ENCODE measurements at places on chromosomes 5 and 9. TPM values are rescaled to one million over a fixed set of nuclear protein-coding genes. Genes with fewer than 3 reads are reported as not detected.

DNA sequence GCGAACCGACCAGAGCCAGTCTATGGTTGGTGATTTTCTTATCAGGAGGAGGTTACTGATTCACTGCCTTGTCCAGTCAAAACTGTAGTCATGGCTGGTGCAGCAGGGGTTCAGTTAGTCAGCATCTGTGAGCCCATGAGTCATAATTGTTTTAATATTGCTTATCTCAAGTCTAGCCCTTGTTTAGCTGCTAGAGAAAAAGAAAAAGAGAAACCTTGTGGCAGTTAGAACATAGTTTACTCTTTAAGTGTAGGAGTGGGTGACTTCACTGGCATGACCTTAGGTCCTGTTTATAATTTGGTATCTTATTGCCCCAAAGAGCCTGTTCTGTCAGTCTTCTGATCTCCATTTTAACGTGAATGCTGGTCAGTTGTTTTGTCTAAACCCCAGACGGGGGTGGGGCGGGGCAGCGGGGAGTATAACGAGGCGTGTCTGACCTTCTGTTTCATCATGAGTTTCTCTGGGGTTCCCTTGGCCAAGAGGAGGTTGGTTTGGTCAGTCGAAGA, 76.9 kb upstream of the NFIL3 start:
- peaks cover 2% of the 10 kb centered on the region for H3K27me3 ChIP-seq
- no peaks in the 10 kb centered on the region for H3K36me3 ChIP-seq
- DNase-seq, result no peak
- H3K4me3 ChIP-seq, result no peak overlapping the region
- no peaks in the 10 kb centered on the region for H3K4me1 ChIP-seq

DNA sequence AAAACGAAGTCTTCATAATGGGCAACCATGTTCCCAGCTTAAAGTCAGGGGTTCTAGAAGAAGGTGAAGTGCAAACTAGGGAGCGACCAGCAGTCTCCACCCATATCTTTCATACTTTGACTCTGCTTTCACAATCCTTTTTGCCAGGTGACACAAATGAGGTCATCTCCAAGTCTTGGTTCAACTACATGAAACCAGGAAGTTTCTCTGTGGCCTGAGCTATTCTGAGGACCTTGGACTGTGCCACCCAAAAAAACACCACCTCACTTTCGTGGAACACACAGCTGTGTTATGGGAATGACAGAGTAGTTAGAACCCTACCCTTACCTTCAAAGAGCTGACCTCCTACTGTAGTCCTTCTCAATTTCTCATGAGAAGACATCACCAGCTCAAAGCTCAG, 309.2 kb downstream of the AGTPBP1 start:
- no peak overlapping the region for H3K27ac ChIP-seq
- DNase-seq, result no peak
- no peaks in the 10 kb centered on the region for H3K4me1 ChIP-seq
- no peaks in the 10 kb centered on the region for H3K36me3 ChIP-seq

GRCh38 chr9:105886136-105886535, 191.8 kb downstream of the TMEM38B start:
- no peak overlapping the region for H3K27ac ChIP-seq
- H3K36me3 ChIP-seq, result no peaks in the 10 kb centered on the region
- no peak for DNase-seq
- H3K27me3 ChIP-seq, result no peaks in the 10 kb centered on the region

GRCh38 chr9:104269996-104270963, 176.2 kb downstream of the SMC2 start:
- no peaks in the 10 kb centered on the region for H3K36me3 ChIP-seq
- H3K4me1 ChIP-seq, result peaks cover 19% of the 10 kb centered on the region
- H3K27ac ChIP-seq, result no peak overlapping the region
- DNase-seq, result peak; percentile 33
- H3K27me3 ChIP-seq, result no peaks in the 10 kb centered on the region

DNA sequence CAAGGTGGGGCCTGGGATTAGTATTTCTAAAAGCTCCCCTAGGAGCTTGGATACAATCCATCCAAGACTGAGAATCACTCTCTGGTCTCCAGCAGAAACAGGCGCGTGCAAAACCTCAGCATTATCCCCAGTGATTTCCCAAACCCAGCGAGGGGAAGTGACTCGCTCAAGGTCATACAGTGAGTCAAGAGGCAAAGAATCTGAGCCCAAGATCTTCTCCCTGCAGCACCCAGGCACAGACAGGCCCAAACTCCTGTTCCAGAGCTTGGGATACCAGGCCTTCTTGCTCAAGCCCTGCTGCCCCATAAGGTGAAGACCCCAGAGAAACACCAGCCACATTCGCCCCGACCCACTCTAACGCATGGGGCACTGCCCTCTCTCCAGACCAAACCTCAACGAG, 33.2 kb downstream of the SHB start:
- no peak overlapping the region for H3K27ac ChIP-seq
- no peak overlapping the region for H3K4me3 ChIP-seq
- H3K4me1 ChIP-seq, result peaks cover 96% of the 10 kb centered on the region
- DNase-seq, result peak; percentile 66

DNA sequence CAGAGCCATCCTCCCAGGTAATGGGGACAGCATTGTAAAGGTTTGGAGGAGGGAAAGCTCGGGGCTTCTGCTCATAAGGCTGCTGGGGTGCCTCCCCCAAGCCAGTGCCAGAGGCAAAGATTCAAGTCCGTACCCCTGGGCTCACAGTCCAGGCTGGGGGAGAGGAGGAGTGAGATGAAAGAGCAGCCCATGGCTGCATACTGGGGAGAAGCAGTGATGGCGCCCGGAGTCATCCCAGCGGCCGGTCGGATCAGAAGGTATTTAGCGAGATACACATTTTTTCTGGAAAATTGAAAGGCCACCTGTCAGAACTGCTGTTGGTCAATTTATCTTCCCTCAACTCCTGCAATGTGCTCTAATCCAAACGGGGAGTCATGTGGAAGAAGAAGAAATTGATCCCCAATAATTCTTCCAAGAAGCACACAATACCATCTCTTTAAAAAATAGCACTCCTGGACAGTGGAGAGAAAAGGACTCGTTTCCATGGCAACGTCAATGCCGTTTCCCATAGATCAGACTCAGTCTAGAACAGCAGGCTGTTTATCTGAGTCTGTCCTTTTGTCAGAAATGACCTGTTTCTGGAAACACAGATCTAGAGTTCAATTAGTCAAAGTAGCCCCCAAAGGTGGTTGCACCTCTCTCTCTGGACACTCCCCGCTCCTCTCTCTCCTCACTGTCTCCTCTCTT, 65.9 kb downstream of the NSG2 start:
- H3K27ac ChIP-seq, result no peak overlapping the region
- no peak for DNase-seq
- H3K4me1 ChIP-seq, result no peaks in the 10 kb centered on the region
- H3K27me3 ChIP-seq, result peaks cover 2% of the 10 kb centered on the region

CRHBP gene
- not detected for total RNA-seq

Measured in HepG2 (cell line).